ENCODE measurements at places on chromosomes 1 and 21. TPM values are rescaled to one million over a fixed set of nuclear protein-coding genes. Genes with fewer than 3 reads are reported as not detected.

GRCh38 chr21:16427587-16428087, 697.9 kb downstream of the USP25 start:
- no peak overlapping the region for H3K27ac ChIP-seq
- DNase-seq: no peak
- H3K4me3 ChIP-seq: no peak overlapping the region
- no peaks in the 10 kb centered on the region for H3K4me1 ChIP-seq
- H3K36me3 ChIP-seq: no peaks in the 10 kb centered on the region

Gene CNIH4
- 29.7 TPM for polyA plus RNA-seq

DNA sequence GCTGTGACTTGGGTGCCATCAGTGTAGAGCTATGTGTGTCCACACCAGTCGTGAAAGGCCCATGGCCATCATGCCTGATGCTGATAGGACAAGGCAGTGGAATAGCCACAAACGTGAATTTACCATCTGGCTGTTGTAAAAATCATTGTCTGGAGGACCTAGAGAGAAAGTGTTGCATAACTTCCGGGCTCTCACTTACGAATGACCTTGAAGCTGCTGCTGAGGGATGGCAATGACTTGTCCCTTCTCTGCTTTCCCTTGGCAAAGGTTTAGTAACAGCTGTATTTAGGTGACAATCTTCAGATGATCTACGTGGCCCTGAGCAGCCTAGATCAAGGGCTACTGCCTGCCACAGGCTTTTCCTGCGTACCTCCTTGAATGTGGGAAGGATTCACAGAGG, 5.8 kb downstream of the ATP1B1 start:
- H3K4me1 ChIP-seq: peaks cover 36% of the 10 kb centered on the region
- no peak overlapping the region for H3K4me3 ChIP-seq
- no peaks in the 10 kb centered on the region for H3K27me3 ChIP-seq

GRCh38 chr21:43331962-43332828, 94.7 kb downstream of the SIK1 start:
- H3K36me3 ChIP-seq: no peaks in the 10 kb centered on the region
- H3K4me1 ChIP-seq: peaks cover 23% of the 10 kb centered on the region
- H3K27ac ChIP-seq: peak overlapping the region; percentile 96
- DNase-seq: peak; percentile 99
- no peak overlapping the region for H3K4me3 ChIP-seq
- no peaks in the 10 kb centered on the region for H3K27me3 ChIP-seq

DNA sequence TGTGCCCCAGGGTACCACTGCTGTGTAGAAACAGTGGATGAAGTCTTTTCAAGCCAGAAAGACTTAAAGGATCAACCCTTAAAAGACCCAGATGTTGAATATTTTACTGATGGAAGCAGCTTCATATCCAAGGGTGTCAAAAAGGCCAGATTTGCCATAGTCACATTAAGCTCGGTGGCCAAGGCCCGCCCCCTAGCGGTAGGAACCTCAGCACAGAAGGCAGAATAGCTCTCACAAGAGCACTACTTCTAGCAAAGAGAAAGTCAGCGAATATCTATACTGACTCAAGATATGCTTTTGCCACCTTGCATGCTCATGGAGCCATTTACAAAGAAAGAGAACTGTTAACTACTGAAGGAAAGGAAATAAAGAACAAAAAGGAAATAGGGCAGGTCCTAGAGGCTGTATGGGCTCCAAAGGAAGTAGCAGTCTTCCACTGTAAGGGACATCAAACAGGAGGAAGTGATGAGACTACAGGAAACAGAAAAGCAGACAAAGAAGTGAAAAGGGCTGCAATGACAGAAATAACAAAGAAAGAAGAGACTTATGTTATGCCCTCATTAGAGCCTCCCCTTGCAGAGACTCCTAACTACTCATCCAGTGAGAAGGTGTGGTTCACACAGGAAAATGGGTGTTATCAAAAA, 90.5 kb downstream of the LIPI start:
- H3K27ac ChIP-seq: no peak overlapping the region
- no peaks in the 10 kb centered on the region for H3K36me3 ChIP-seq
- no peak overlapping the region for H3K4me3 ChIP-seq
- H3K4me1 ChIP-seq: no peaks in the 10 kb centered on the region

Gene FLG2
- polyA plus RNA-seq: not detected

Measured in IMR-90 (cell line).